Myocyte (in vitro differentiated cells): ENCODE measurements at places on chromosomes 4 and X. TPM values are rescaled to one million over a fixed set of nuclear protein-coding genes. Genes with fewer than 3 reads are reported as not detected.

The BMX gene
- total RNA-seq: not detected in 2 replicates

The RIPPLY1 gene
- total RNA-seq: not detected in 2 replicates

GRCh38 chr4:184782731-184783373 lies 42.9 kb downstream of the ACSL1 start:
- no peak for DNase-seq

GRCh38 chr4:8706216-8707044 lies 113.9 kb downstream of the CPZ start:
- DNase-seq: no peak
